ENCODE measurements at places on chromosomes 12 and 14. TPM values are rescaled to one million over a fixed set of nuclear protein-coding genes. Genes with fewer than 3 reads are reported as not detected.

ZDHHC22 gene
- total RNA-seq, result not detected

ING4 gene
- 30.3 TPM for total RNA-seq

CCDC177 gene
- total RNA-seq, result not detected

YARS2 gene
- 27.1 TPM for total RNA-seq

ADIPOR2 gene
- total RNA-seq, result 46.1 TPM

NID2 gene
- total RNA-seq, result 93.7 TPM

KCNC2 gene
- total RNA-seq, result not detected

SLC10A1 gene
- not detected for total RNA-seq

OR4K17 gene
- total RNA-seq, result not detected

AACS gene
- total RNA-seq, result 16.7 TPM

TRIM9 gene
- total RNA-seq, result 0.50 TPM

AQP6 gene
- total RNA-seq, result 0.17 TPM

FOXN4 gene
- total RNA-seq, result not detected

DHH gene
- under 0.01 TPM for total RNA-seq

CLECL1 gene
- total RNA-seq, result not detected

HEATR5A gene
- total RNA-seq, result 44.9 TPM

TESPA1 gene
- total RNA-seq, result not detected

YY1 gene
- total RNA-seq, result 40.8 TPM

SIX1 gene
- 1.8 TPM for total RNA-seq

PDE3A gene
- 0.26 TPM for total RNA-seq

BBS10 gene
- total RNA-seq, result 31.0 TPM

RPGRIP1 gene
- total RNA-seq, result under 0.01 TPM

OAS3 gene
- total RNA-seq, result 2.6 TPM

TEX22 gene
- 0.51 TPM for total RNA-seq

VTI1B gene
- total RNA-seq, result 67.9 TPM

TAS2R42 gene
- total RNA-seq, result not detected

CD163 gene
- 0.26 TPM for total RNA-seq
